ENCODE measurements at places on chromosomes 2 and 18.

GRCh38 chr2:26483957-26484565 lies 6.1 kb upstream of the OTOF start:
- DNase-seq: no peak

- DNase-seq: no peak
Observed at GRCh38 chr2:27431395-27431794, 3.0 kb downstream of the NRBP1 start.

GRCh38 chr2:47487498-47487875 lies 84.5 kb downstream of the MSH2 start:
- DNase-seq: no peak

GRCh38 chr2:71531522-71532047 lies 78.2 kb downstream of the DYSF start:
- no peak for DNase-seq

DNA sequence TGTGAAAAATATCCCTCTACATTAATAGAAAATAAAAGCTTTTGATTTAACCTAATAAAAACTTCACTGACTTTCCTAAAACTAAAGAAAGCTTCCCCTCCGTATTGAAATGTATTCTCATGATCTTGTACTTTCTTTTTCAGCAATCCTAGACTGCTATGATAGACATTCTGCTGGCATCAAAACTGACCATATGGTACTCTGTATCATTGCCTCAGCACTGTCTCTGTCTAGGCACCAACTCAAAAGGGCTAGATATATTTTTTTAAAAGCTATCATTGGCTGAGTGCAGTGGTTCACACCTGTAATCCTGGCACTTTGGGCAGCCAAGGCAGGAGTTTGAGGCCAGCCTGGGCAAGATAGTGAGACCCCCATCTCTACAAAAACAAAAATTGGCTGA lies 32.9 kb downstream of the CDKL4 start:
- no peak for DNase-seq

GRCh38 chr2:215811409-215812345 lies 201.7 kb downstream of the MREG start:
- no peak for DNase-seq

GRCh38 chr2:17594533-17595401 lies 54.3 kb downstream of the VSNL1 start:
- DNase-seq: no peak

GRCh38 chr18:45525301-45525700 lies 90.0 kb upstream of the SLC14A2 start:
- DNase-seq: no peak

- no peak for DNase-seq
Observed at GRCh38 chr18:39318462-39318861, 1752.9 kb upstream of the CELF4 start.

GRCh38 chr2:130380096-130380934 lies 24.5 kb downstream of the PTPN18 start:
- no peak for DNase-seq

DNA sequence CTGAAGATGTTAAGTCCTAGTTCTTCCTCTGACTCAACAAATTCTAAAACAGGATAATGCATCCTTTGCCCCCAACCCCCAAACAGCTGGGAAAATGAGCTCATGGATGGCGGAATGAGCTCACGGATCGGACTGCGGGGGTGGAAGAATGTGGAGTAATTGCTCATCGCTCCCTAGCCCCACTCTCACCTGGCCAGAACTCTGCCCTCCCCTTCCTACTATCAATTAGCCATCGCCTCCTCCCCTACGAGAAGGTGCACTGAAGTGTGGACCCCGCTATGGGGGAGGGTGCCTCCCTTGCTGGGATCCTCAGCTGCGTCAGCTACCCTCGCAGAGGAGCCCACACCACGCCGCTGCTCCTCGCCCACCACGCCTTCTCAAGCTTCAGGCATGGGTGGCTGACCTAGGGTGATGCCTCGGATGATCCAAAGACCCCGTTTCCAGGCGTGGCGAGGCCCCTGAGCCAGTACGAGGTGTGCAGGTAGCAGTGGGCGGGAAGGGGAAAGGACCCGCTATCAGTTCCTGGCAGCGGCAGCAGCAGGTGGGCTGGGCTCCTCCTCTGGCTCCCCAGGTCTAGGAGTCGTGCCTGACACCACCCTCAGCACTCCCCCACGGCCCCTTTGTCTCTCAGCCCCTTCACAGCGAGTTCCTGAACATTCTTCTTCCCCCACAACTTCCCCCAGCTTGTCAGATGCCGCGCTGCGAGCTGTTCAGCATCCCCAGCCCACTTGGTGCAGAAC lies 82.1 kb upstream of the POMC start:
- no peak for DNase-seq

DNA sequence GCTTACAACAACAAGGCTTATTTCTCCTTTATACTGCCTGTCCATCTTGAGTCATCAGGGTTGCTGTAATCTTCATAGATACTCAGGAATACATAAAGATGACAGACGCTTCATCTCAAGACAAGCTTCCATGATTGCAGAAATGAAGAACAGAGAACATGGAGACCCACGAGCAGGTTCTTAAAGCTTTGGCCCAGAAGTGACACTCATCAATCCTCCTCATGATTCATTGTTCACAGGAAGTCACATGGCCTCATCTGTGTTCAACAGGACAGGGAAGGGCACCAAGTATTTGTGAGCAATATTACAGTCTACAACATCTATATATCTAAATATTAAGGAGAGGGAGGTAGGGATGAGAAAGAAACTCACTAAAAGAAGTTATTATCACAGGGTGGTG lies 36.5 kb upstream of the PGAP1 start:
- DNase-seq: no peak

DNA sequence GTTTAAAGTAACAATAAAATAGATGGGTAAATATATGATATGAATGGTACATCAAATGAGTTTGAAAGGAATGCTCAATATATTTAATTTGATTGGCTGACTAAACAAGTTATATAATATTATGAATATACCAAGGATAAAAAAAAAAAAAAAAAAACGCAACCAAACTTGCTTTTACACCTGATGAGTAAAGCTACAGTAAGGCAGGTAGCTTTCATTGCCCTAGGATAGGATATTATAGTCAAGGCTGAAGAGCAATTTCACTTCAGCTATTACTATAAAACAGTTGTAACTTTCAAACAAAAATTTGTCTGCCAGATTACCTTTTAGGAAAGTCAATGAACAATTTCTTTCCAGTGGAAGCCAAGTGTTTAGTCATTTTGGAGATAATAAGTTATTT lies 56.8 kb upstream of the PEX13 start:
- DNase-seq: no peak

GRCh38 chr18:45625596-45625995 lies 10.3 kb downstream of the SLC14A2 start:
- no peak for DNase-seq

GRCh38 chr2:215752991-215753390 lies 260.4 kb downstream of the MREG start:
- DNase-seq: no peak

DNA sequence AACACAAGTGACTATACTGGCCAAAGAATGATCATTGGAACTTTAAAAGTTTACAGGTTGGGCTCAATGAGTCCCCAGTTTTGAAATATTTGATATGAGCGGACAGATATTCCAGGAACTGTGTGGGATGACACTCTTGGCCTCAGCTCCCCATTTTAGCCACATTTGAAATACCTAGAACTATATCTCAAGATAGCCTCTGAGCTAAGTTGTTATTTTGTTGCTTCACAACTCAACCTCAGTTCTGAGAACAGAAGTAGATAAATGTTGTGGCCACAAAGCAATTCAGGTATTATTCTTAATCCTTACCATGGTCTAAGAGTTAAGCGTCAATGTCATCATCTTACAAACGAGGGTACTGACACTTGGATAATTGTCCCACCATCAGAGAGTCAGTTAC lies 172.2 kb upstream of the SETBP1 start:
- DNase-seq: no peak

DNA sequence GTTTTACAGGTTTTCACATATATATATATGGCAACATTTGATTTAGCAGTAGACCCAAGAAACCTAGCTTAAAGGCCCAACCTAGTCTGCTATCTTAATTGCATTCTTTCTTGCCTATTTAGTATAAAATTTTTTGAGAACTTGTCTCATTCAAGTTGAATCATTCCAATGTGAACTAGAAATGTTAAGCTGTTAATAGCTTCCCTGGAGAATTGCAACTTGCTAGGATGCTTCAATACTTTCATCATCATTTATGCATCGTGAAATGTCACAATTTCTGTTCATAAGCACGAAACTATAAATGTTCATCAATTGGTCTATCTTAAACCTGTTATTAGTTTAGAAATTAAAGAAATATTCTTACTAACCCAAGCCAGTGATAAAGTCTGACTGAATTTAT lies 217.6 kb downstream of the BABAM2 start:
- DNase-seq: no peak

- no peak for DNase-seq
Observed at GRCh38 chr2:1685078-1685956, 59.0 kb downstream of the PXDN start.

DNA sequence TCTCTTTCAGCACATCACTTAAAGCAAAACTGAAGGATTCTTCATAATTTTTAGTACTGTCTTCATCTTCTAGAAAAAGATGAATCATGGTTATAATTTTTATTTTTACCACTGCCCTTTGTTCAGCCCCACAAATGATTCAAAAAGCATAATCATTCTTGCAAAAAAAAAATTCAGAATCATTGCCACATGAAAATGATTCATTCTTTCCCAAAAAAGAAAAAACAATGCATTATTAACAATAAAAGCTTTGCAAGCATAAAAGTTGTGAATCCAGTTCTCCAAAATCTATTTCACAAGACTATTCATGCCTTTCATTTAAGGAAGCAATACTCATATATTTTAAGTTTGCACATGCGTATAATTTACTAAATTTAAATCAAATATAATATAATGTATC lies 204.8 kb downstream of the RBM43 start:
- DNase-seq: no peak

GRCh38 chr18:38563396-38563980 lies 997.9 kb upstream of the CELF4 start:
- no peak for DNase-seq

DNA sequence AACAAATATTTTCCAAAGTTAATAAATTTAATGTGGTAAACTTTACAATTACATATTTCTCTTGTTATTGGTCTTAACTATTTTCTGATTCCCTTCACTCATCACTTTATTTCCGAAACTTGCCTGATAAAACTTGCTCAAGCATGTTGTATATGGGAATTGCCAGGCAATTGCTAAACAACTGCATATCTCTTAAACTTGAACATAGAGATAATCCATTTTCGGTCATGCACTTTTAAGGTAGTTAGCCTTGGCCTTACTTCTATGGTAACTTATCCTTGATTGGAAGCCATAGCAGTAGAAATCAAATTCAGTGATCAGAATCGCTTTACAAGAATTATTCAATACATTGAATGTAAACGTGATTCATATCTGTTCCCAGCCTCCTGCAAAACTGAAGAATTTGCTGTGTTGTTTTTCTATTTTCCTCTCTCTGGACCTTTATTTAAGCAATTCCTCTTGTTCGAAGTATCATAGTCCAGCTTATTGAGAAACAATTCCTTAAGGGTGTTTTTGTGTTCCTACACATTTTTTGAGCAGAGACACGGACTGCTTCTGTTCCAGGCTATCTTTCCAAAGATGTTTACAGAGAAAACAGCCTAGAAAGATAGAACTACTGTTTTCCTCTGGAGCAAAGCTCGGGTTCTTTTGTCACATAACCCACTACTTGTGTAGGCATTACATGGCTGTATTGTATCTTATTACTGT lies 674.3 kb downstream of the IRS1 start:
- no peak for DNase-seq

DNA sequence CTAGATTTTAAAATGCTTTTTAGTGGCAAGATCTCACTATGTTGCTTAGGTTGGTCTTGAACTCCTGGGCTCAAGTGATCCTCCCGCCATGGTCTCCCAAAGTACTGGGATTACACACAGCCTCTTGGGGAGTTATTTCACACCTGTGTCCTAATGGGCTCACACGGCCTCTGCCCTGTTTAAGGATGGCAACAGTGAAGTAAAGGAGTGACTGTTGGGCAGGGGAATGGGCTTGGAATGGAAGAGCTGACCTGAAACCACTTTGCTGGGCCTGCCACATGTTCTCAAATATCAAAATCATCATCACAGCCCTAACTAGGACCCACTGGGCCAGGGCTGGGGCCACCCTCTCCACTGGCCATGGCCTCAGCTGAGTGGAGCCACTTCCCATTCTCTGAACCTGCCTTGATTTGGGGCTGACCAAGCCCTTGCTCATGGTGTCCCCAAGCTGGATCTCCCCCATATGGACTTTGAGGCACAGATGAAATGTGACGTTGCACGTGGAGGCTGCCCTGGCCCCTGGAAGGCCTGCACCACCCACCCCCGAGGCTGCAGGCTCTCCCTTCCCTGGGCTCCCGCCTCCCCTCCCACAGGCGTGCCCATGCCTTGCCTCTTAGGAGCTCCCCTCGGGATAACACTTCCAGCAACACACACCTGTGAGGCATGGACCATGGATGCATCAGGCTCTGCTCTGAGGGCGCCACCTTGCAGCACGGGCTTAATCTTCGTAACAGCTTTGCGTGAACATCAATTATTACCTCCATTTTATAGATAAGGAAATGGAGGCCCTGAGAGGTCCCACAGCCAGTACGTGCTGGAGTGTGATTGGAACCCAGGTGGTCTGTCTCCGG lies 71.8 kb upstream of the SMAD7 start:
- no peak for DNase-seq

DNA sequence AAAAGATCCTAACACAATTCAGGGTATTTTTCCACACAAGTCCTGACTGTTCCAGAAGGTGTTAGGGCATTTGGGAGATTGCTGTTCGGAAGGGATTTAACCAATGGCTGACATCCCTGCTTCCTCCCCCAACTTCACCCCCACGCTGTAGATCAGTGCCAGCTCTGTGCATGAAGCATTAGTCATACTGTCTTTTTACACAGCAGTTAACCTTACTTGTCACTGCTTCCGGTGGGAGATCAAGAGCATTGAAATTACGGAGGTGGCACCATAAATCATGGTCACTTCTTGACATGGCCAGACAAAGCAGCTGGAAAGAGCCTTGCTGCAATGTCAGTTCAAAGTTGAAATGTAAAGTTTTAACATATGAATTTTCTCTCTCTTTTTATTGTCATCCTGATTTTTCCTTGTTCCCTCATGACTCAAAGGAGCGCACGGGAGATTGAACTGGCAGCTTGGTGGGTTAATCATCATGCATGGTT lies 70.2 kb downstream of the HRH4 start:
- DNase-seq: no peak

Data from T-cell (primary cell).